ENCODE measurements at places on chromosomes 6 and 20.

- no peak for DNase-seq
Measured at GRCh38 chr20:59164686-59165391, 1.2 kb downstream of the ZNF831 start.

- DNase-seq = no peak
Measured at GRCh38 chr6:132790450-132790849, 8.0 kb downstream of the SLC18B1 start.

DNA sequence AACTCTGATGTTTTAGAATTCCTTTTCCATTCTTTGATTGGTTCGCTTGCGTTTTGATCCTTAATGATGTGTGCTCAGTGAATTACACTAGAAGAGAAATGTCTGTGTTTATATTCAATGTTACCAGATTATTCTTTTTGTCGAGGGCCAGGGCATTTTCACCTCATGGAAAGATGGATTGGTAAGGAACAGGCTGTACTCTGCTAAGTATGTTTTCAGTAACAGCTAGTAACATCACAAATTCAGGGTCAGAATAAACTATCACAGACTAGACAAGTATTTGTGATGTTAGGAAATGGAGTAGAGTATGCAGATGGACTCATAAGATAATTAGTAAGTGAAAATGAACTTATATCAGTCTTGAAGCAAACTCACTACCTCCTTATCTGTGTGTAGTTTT is 235.6 kb downstream of the SOX4 start:
- no peak for DNase-seq

DNA sequence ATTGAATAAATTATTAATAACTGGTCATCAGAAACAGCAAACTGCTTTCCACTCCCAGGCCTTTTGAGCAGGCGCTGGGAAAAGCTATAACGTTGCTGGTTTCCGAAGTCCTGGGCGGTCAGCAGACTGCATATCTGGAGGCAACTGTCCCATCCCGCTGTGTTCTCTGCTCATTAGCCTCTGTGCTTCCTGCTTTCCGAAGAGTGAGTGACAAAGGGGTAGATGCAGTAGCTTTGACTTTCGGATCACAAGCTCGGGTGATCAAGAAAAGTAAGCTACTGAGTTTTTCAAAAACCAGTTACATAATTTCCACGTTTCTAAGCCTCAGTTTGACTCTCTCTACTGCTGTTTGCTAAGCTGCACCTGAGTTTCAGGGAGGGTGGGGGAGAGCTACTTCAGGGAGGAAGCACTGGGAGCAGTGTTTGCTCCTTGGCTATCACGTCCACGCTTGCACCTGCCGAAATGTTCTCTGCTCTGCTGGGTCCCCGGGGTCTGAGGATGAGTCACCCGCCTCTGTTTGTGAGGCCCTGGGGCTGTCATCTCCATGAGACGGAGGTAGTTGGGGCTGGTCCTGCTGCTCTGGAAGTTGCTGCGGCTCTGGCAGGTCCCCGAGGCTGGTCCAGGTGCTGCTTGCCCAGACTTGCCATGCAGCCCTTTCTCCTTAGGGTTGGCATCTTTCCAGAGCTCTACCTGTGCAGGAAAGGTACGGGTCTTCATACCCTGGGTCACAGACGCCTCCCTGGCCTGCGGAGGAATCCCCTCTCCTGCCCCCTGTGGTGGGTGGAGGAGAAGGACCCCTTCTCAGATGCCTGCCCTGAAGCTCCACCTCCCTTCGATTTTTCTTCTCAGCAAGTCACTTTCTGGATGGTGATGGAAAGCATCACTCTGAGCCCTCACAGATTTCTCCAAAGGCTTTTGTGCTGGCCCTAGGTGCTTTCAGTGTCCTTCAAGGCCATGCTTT is 220.0 kb downstream of the QKI start:
- DNase-seq = no peak

GRCh38 chr20:58219342-58219700 is 9.1 kb downstream of the ANKRD60 start:
- DNase-seq = no peak

GRCh38 chr6:144690133-144690532 is 405.0 kb downstream of the UTRN start:
- DNase-seq = no peak

GRCh38 chr20:47295921-47296426 is 60.5 kb downstream of the ZMYND8 start:
- DNase-seq = no peak

DNA sequence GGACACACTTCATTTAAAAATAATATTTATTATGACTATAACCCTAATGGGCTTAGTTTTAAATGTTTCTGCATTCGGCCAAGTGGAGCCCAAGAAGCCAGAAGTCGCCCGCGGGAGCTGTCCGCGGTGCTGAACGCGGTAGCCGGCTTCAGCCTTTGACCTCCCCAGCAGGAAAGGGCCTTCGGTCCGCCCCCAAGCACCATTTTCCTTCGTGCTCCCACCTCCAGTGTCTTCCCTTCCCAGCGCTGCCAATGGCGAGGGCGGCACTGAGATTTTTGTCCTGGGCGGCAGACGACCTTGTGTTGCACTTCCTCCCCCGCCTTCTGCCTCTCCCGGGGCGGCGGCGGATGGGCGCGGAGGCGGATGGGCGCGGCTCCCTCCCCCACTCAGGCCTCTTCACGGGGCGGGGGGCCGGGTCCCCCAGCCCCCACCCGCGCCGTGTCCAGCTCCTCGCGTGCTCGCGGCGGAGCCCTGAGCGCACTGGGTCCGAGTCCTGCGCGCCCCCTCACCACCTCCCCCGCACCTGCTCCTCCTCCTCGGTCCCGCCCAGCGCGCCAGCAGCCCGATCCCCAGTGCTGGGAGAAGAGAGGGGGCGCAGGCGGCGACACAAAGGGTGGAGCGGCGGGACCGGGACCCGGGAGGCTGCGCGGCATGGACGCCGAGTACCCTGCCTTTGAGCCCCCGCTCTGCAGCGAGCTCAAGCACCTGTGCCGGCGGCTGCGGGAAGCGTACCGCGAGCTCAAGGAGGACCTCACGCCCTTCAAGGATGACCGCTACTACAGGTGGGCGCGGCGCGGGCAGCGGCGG is 23.6 kb upstream of the TMEM181 start:
- peak; percentile 64 for DNase-seq

- no peak for DNase-seq
Measured at GRCh38 chr20:20808016-20808415, 95.6 kb upstream of the RALGAPA2 start.

GRCh38 chr20:46562373-46563169 is 12.1 kb upstream of the OCSTAMP start:
- peak; percentile 30 for DNase-seq

All from stimulated activated naive CD4-positive, alpha-beta T cell treated with Interleukin-2 at 50 U/mL for 16 hours (primary cell).